GM10248 (cell line): ENCODE measurements at places on chromosomes 5 and 9.

- DNase-seq = no peak
Observed at GRCh38 chr5:169095976-169096375, 205.0 kb downstream of the SLIT3 start.

- DNase-seq = no peak
Observed at GRCh38 chr9:131807144-131807983, 67.5 kb upstream of the RAPGEF1 start.

DNA sequence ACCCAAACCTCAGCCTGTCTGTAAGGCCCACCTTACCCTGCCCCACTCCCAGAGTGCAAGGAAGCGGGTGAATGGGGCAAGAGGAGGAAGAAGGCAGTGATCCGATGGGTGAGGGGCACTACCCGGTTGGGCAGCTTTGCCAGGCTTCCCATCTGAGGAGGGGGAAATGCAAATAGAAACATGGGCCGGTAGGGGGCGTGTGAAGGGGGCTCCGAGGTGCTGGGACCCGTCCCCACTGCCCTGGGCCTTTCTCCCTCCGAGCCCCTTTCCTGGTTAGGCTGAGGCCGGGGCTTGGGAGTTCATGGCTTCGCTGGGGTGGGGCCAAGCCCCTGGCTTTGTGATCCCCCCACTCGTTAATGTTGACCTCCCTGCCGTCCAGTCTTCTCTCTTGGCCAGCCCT is 23.6 kb upstream of the MYORG start:
- DNase-seq = no peak

DNA sequence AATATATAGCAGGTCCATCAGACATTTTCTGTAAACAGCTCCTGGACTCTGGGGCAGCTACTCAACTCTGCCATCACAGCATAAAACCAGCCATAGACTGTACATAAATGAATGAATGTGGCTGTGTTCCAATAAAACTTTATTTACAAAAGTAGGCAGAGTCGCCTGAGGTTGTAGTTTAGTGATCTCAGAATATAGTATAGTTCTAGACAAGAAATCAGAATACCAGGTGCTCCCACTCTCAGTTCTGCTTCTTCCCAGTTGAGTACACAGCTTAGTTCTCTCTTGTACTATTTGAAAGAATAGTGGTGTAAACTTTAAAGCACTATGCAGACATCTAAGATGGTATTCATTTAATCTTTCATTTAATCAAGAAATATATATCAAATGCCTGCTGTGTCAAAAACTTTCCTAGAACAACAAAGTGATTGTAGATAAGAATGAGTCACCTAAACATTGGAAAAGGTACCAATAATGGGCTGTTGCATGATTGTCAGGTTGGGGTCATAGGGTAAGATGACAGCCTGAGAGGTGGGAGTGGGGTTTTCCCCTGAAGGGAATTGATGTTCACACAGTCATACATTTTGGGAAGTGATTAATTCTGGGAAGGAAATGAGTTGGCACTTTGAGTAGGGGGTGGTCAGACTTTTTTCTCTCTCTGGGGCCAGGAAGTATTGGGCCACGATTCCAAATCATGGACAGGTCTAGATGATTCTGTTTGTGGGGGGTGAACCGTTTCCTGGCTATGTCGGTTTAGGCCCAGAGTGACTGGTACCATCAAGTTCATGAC is 37.0 kb downstream of the TNFSF8 start:
- no peak for DNase-seq

- DNase-seq = no peak
Observed at GRCh38 chr5:171835066-171835465, 49.4 kb downstream of the SMIM23 start.

DNA sequence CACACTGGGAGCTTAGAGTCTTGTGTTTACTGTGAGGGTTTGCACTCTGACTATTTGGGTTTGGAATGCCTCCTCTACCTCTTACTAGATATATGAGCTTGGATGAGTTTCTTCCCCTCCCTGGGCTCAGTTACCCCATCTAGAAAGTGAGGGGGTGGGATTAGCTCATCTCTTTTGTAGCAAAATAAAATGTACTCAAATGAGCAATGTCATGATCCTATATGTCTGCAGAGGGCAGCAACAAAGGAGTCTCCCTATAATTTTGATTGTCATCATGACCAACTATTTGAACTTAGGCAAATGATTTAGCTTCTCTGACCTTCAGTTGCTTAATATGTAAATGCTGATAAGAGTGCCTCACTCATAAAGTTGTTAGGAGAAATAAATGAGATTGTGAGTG is 109.0 kb downstream of the DPYSL3 start:
- DNase-seq = no peak

GRCh38 chr9:18185196-18185595 is 288.8 kb upstream of the ADAMTSL1 start:
- DNase-seq = no peak

DNA sequence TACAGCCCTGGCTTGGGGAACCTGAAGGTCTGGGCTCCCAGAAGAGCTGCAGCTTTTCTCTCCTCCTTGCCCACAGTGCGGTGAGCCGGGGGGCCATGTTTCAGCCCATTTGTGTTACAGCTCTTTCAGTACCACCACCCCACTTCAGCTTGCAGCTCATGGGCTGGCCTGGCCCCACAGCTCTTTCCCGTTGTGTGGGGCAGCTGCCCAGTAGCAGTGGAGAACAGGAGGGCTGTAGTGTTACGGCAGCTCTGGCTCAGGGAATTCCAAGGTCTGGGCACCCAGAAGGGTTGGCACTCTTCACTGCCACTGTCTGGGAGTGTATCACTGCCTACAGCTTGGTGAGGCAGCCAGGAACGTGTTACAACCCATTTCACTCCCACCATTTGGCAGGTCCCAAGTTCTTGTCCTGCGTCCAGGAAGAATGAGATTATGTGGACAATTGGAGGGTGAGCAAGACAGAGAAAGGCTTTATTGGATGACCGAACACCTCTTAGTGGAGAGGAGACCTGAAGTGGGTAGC is 390.5 kb downstream of the KDM4C start:
- no peak for DNase-seq
